ENCODE measurements at places on chromosomes 13 and 19.

DNA sequence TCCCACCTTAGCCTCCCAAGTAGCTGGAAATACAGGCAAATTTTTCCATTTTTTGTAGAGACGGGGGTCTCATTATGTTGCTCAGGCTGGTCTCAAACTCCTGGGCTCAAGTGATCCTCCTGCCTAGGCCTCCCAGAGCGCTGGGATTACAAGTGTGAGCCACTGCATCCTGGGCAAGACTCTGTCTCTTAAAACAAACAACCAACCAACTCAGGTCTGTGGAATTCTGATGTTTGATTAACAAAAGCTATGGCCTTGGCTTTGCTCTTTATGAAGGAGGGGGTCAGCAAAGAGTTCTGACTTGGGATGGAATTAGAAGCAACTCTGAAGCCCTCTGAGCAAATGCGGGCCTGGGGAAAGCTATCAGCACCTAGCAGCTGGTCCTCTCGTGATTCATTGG lies 117.7 kb downstream of the IER2 start:
- DNase-seq, result no peak

- no peak for DNase-seq
These were observed 27.2 kb downstream of the COL4A2 start for GRCh38 chr13:110334256-110334655.

DNA sequence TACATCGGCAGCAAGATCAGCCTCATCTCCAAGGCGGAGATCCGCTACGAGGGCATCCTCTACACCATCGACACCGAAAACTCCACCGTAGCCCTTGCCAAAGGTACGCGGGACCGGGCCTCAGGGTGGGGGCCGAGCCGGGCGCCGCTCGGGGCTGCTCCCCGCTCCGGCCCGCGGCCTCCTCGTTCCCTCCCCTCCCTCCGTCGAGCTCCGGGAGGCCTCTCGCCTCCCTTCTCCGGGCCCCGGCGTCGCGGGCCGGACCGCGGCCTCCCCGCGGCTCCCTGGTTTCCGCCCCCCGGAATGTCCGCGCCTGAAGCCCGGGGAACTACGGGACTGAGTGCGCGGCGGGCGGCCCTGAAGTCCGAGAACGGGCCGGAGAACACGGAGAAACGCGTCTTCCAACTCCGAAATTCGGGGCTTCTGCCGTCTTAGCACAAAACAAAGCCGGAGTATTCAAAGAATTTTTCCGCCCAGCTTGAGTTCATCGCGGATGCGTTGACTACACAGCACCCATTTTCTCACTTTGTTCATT lies 423 bp downstream of the LSM14A start:
- DNase-seq, result no peak

DNA sequence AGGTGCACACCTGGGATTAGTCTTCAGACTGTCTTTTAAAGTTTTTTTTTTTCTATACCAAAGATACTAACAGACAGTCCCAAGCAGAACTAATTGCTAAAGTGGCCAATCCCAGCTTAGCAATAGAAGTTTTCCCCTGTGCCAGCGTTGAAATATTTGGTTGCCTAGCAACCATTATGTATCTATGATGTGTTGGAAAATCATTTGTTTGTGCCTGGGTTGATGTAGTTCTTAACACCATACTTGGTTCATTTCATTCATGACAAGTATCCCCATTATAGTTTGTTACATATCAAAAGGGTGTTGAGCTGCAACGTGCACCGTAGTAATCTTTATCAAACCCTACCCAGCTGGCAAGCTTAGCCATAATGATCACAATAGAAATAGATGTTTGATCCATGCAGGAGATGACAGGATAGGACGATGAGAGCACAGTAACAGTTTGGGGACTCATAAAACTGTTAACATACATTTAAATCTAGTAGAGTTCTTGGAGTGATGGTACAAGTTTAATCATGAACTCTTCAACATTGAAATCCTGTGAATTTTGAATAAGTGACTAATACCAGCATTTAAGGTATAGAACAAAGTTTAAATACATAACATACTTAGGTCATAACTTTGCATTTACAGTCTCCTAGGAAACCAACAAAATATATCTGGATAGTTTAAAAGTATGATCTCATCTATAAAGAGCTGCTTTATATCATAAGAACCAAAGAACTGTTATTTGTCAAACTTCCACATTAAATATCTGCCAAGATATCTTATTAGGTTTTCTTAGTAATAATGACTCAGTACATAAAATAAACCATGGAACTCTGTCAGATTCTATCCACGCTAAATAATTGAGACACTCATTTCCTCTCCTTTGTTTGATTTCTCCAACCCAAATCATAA lies 73.4 kb downstream of the MBNL2 start:
- no peak for DNase-seq

- DNase-seq, result no peak
These were observed 82.6 kb upstream of the OXGR1 start for GRCh38 chr13:97076898-97077297.

DNA sequence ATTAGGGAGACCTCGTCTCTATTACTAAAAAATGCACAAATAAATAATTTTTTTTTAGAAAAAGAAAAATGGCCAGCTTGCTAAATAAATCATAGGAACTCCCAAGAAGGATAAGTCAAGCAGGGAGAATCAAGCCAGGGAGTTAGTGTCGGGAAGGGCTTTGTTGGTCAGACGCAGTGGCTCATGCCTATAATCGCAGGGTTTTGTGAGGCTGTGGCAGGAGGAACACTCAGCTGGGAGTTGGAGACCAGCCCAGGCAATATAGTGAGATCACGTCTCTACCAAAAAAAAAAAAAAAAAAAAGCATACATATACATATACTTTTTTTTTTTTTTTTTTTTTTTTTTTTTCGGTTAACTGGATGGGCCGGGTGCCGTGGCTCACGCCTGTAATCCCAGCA lies 9.0 kb downstream of the NACC1 start:
- no peak for DNase-seq
